ENCODE measurements at places on chromosomes 12 and 14. TPM values are rescaled to one million over a fixed set of nuclear protein-coding genes. Genes with fewer than 3 reads are reported as not detected.

The ETFRF1 gene
- 10.6 TPM for total RNA-seq

The SLC5A8 gene
- not detected for total RNA-seq

The SERPINA6 gene
- total RNA-seq, result not detected

The IL23A gene
- total RNA-seq, result not detected

The HOXC6 gene
- 0.58 TPM for total RNA-seq

The OASL gene
- not detected for total RNA-seq

The LTBR gene
- total RNA-seq, result 102 TPM

The MOK gene
- total RNA-seq, result 6.1 TPM

The PIWIL1 gene
- not detected for total RNA-seq

The LHX5 gene
- total RNA-seq, result not detected

The DBX2 gene
- not detected for total RNA-seq

The ZDHHC22 gene
- total RNA-seq, result 0.24 TPM

The NANOG gene
- total RNA-seq, result not detected

The FAM186B gene
- total RNA-seq, result 0.33 TPM

The PKP2 gene
- total RNA-seq, result 9.1 TPM

All from endothelial cell of umbilical vein (primary cell).